NCI-H748 treated with DMSO at 0.1 percent for 48 hours (cell line): ENCODE measurements at places on chromosomes 1 and 21.
A peak's percentile ranks its signal among the peaks of the same experiment; 100 is the strongest.

- DNase-seq: no peak
Observed at GRCh38 chr1:162094271-162094670, 24.8 kb downstream of the NOS1AP start.

GRCh38 chr1:93000291-93000690 lies 39.0 kb upstream of the DIPK1A start:
- no peak for DNase-seq

GRCh38 chr1:34885405-34886247 lies 26.1 kb upstream of the SMIM12 start:
- DNase-seq: peak; percentile 10

DNA sequence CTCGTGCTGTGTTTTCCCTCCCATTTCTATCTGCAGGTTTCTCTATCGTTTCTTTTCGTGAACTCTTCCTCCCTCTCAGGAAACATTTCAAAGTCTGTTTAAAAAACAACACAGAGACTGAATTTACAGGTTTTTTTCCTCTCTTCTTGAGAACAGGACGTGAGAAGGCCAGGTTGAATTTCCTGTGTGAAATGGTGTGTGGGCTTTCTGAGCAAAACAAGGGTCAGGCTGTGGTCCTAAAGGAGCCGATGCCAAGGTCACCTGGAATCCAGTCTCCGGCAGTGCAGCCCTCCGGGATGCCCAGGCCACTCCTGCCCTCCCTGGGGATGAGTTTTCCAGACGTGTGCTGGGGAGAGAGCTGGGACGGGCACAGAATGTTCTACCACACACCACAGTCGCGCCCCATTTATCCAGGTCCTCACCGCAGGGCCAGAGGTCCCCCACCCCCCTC lies 62.7 kb upstream of the RUNX3 start:
- no peak for DNase-seq

DNA sequence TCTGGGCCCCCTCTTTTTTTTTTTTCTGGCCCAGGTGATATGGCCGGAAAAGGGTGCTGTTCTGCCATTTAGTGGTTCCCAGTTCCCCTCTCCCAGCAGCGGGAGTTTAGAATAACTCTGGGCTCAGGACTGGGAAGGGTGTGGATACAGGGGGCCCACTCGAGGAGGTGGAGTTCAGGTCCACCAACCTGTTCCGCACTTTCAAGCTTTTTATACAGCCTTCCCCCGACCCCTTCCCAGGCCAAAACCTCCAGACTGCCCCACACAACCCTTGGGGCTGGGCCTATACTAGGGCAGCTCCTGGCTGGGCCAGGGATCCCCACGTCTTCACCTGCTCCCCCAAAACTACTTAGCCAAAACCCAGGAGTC lies 402 bp downstream of the PLEKHG5 start:
- DNase-seq: no peak

GRCh38 chr1:220219865-220220698 lies 52.2 kb downstream of the RAB3GAP2 start:
- no peak for DNase-seq

GRCh38 chr1:212700892-212701819 lies 1.5 kb upstream of the BATF3 start:
- DNase-seq: peak; percentile 41

GRCh38 chr1:185358957-185359356 lies 41.9 kb upstream of the IVNS1ABP start:
- DNase-seq: no peak

GRCh38 chr1:98402860-98403259 lies 258.7 kb upstream of the SNX7 start:
- no peak for DNase-seq

DNA sequence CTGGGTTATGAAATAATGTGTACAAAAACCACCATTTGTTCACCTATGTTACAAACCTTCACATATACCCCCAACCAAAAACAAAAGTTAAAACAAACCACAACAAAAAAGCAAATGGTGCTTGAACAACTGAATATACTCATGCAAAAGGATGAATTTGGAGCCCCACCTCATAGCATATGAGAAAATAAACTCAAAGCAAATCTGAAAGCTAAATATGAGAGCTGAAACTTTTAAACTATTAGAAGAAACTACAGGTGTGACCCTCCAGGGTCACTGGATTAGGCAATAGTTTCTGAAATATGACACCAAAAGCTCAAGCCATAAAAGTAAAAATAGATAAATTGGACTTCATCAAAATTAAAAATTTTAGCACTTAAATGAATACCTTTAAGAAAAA lies 215.5 kb upstream of the CHRM3 start:
- DNase-seq: no peak

DNA sequence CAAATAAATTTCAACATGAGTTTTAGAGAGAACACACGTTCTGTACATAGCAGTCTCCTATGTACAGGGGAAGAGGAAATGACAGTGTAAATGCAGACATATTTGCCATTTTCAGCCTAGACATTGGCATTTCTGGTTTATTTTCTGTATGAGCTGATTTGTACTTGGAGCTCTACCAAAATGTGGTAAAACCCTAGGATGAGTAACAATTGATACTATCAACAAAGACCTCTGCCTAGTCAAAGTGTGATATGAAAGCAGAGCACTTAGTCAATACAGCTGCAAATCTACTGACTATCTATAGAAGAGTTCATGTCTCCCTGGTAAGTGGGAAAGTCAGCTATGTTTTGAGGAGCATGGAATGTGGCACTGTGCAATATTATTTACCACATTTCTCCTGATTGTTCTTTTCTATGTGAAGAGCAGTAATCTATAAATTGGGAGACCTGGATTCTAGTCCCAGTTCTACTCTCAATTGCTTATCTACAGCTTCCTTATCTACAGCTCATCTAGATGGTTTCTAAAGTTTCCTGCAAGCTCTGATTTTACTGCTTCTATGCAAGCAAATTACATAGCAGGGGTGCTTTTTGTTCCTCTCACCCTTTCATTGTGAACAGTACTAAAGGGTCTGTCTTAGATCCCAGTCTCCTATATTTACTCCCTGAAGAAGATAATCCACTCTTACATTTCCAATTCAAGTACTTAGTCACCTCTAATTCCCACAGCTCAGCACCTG lies 334.2 kb downstream of the NTNG1 start:
- no peak for DNase-seq

DNA sequence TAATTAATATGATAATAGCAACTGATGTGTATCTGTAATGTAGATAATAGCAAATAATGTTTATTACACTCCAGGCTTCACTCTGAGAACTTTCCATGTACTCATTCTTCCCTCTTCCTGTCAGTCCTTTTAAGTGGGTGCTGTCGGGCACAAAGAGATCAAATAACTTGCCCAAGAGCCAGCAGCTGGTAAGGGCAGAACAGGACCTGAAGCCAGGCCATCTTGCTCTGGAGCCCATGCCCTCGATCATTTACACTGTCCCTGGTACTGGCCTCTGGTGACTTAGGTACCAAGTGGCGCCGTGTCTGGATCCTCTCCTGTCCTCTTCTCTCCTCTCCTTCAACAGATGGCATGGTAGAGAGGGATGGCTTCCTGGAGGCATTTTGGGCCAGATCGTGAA lies 97.2 kb downstream of the VPS13D start:
- DNase-seq: no peak

- DNase-seq: no peak
Observed at GRCh38 chr1:166184897-166185296, 18.1 kb upstream of the FAM78B start.

DNA sequence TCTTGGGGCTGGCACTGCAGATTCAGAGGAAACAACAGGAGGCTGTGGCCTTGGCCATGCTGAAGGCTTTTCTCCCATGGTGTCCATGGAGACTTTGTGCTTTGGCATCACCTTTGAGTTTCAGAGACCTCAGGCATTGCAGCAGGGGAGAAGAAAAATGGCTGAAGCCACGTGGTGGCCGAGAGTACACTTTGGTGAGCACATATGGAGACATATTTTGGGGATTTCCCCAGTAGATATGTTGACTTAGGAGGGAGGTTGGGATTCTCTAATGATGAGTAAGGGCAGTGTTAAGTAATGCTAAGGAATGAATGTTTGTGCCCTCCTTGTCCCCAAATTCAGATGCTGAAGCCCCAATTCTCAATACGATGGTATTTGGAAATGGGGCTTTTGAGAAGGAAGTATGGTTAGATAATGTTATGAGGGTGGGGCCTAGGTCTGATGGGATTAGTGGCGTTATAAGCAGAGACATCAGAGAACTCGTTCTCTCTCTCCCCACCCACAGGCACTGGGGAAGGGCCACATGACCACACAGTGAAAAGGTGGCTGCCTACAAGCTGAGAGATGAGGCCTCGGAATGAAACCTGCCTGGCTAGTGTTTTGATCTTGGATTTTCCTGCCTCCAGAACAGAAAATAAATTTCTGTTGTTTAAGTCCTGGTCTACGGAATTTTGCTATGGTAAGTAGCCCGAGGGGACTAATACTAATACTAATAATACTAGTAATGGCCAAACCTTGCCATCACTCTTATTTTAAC lies 98.6 kb downstream of the TBX19 start:
- no peak for DNase-seq

- DNase-seq: no peak
Observed at GRCh38 chr1:213320191-213320870, 269.3 kb downstream of the RPS6KC1 start.

DNA sequence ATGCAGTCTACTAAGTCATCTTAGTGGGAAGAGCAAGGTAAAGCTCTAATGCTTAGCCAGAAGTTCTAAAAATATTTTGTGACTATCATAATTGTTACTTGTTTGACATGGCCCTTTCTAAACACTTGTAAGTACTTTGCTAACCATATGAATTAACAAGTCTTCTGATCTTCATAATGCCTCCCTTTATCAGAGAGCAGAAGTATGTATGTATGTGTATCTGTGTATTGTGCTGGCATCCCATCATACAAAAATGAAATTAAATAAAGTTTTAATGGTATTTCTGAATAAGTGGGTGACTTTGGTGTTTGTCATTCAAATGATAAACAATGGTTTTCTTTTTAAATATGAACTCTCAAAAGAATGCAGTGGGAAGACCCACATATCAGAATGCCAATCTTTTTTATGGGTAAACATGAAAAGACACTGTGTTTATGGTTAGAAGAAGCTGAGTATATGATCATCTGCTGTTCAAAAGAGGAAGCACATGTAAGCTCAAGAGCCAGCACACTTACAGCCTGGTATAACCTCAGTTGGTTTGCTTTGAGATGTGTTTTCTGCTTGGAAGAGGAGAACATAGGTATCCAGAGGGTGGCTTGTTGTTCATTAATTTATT lies 159.6 kb downstream of the CLEC20A start:
- DNase-seq: no peak

DNA sequence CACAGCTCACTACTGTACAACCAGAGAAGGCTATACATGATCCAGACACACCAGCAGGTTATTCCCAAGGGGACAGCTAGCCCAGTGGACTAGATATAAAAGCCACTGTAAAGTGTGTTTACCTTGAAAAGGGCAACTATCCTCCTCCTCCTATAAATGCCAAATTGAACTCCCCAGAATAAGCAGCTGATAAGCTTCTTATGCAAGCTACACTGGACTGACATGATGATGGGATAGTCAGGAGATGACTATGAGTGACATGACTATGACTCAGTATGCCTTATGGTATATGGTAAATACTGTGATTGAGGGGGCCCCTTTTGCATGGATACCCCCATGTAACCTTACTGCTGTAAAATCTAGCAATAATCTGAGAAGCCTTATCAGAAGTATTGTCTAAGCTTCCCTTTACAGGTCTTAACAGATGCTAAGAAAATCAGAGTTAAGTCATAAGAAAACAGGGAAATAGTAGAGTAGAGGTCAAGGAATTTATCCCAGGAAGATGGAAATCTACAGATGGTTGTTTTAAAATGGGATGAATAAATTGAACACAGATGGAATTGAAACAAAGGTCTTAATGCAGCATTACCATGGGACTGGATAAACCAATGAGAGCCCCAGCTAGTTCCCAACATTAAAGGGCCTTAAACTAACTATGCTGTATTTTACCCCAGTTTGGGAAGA lies 55.8 kb downstream of the TRIM33 start:
- DNase-seq: no peak

- DNase-seq: no peak
Observed at GRCh38 chr1:36442337-36442736, 7.9 kb downstream of the OSCP1 start.

DNA sequence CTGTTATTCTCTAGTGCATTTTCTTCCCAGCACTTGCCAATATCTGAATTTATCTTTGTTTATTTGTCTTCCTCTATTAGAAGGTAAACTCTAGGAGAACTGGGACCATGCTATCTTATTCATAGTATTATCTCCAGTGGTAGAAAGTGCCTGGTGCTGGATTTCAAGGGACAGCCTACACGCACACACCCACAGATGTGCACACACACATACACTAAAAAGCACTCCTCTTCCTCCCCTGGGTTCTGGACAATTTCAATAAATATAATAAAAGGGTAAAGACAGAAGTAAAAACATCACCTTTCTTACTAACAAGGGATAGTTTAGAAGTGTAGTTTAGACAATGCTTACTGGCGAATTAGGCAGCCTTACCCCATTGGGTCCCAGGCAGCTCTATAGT lies 28.5 kb upstream of the USP24 start:
- DNase-seq: no peak

- no peak for DNase-seq
Observed at GRCh38 chr1:109767637-109768334, 4.1 kb upstream of the EPS8L3 start.

- DNase-seq: no peak
Observed at GRCh38 chr1:23600283-23600682, 41.0 kb upstream of the ID3 start.
